ENCODE measurements at places on chromosomes 2 and 18. TPM values are rescaled to one million over a fixed set of nuclear protein-coding genes. Genes with fewer than 3 reads are reported as not detected.

DNA sequence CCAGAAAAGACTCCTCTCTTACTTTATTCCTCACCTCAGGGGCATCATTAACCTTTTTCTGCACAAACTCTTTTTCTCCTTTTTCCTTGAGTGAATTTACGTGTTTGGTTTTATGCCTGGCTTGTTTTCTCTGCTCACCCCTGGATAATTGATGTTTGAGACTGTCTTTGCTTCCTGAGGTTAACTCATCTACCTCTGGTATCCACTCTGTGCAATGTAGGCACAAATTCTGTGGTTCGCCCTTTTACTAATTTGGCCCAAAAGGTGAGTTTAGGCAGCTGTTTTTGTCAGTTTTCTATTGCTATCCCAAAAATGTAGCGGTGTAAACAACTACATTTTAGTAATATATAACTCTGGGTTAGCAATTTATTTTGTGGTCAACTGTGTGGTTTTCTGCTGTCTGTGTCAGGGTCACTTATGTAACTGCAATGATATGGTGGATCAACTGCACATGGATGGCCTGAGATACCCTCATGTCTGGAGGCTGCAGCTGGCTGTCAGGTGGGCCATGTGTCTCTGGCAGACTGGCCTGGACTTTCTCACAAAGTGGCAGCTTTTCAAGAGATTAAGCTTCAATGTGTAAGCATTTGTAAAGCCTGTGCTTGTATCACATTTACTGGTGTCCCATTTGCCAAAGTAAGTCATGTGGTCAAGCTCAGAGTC, 329.7 kb downstream of the FSIP2 start:
- H3K4me1 ChIP-seq = no peaks in the 10 kb centered on the region
- no peaks in the 10 kb centered on the region for H3K27me3 ChIP-seq
- no peaks in the 10 kb centered on the region for H3K36me3 ChIP-seq
- H3K27ac ChIP-seq = no peak overlapping the region

HOXD8 gene
- not detected for total RNA-seq

DNA sequence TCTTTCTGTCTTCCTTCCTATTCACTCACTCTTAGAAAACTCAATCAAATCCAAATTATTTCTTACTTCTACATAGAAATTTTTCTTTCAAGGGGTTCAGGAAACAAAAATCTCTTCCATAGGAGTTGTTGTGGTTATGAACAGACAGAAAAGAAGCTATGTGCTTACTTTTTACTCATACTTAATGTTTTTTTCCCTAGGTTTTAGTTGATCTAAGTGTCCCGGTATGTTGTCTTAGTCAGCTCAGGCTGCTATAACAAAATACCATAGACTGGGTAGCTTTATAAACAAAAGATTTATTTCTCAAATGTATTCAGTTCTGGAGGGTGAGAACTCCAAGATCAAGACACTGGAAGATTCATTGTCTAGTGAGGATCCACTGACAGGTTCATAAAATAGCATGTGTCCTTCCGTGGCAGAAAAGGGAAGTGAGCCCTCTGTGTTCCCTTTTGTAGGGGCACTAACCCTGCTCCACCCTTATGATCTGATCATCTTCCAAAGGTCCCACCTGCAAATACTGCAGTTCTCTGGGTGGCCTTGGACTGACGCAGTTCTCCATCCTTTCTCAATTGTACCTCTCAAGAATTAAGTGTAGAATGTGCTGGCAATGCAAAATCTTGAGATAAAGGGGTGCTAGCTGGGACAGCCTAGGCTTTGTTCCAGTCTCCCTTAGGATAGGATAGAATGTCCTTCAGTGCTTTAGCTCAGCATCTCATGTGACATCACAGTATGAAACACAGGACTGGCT, 14.4 kb upstream of the VRK2 start:
- H3K27me3 ChIP-seq = no peaks in the 10 kb centered on the region
- no peak overlapping the region for H3K4me3 ChIP-seq
- no peaks in the 10 kb centered on the region for H3K4me1 ChIP-seq
- no peak for DNase-seq

- H3K27ac ChIP-seq = no peak overlapping the region
- no peak for DNase-seq
- H3K36me3 ChIP-seq = no peaks in the 10 kb centered on the region
These were observed 1108.3 kb upstream of the KLHL29 start for GRCh38 chr2:22276696-22277095.

DNA sequence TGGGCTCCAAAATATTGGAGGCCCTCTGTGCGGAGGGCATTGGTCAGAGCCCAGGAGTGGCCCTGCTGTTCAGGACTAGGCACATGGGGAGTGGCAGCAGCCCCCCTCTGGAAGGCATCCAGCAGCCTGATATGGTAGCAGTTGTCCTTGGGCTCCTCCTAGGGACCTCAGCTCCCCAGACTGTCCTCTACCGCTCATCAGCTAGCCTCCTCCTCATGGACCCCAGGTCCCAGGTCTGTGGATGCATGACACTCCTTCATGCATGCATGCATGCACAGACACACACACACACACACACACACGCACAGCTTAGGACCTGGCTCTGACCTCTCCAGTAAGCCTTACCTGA, 15.4 kb upstream of the ATP6V1B1 start:
- no peaks in the 10 kb centered on the region for H3K4me1 ChIP-seq
- no peaks in the 10 kb centered on the region for H3K36me3 ChIP-seq
- DNase-seq = no peak

DNA sequence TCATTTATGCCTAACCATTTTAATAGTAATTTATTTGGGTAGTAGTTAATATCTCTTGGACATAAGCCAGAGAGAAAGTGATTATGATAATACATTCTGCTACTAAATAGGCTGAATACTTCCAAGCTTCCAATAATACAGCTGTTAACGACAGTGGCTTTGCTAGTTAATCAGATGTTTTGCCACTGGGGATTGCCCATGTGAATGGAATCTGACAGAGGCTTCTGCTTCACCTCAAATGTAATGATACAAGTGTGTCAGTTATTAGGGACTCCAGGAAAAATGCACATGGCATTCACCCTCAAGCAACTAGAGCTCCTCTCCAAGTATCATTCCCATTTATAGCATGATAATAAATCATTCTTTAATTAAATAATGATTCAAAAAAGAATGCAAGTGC, 185.0 kb upstream of the TMEFF2 start:
- no peak overlapping the region for H3K27ac ChIP-seq
- no peak overlapping the region for H3K4me3 ChIP-seq
- no peaks in the 10 kb centered on the region for H3K36me3 ChIP-seq
- no peaks in the 10 kb centered on the region for H3K27me3 ChIP-seq
- no peaks in the 10 kb centered on the region for H3K4me1 ChIP-seq

DNA sequence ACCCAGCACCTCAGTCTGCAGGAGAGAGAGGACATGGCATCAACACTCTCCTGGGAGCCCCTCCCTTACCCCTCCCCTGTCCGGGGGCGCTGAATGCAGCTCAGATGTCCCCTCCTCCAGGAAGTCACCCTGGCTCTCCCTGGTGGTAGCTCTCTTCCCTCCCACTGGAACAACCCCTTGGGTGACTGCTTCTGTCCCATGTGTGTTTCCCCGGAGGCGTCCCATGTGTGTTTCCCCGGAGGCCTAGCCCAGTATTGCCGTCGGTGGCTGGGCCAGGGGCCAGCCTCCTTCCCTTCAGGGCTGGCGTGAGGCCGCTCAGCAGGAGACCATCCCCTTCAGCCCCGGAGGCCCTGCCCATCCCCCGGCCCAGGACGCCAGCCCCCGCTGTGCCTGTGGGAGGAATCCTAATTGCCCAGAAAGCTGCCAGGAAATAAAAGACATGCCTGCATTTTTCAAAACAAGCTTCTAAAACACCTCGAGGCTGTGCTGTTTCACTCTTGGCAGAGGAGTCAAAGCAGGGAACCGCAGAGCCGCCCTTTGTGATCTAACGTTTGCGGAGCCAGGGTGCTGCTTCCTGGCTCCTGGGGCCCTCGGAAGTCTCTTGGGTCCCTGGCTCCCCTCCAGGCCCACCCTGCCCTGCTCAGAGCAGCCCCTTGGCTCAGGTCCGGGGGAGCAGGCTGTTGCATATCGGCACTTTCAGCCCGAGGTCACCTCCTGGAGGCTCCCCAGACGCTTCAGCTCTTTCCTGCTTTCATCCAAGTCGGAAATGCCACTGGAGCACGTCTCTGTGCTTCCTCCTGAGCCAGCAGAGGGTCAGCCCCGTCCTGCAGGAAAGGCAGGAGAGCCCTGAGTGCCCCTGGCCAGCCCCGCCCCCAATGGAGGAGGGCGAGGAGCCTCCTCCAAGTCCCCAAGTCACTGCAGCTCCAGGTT, 11.4 kb downstream of the SNED1 start:
- H3K4me1 ChIP-seq = peaks cover 47% of the 10 kb centered on the region
- H3K36me3 ChIP-seq = no peaks in the 10 kb centered on the region
- peak overlapping the region; percentile 49 for H3K4me3 ChIP-seq
- peak overlapping the region; percentile 59 for H3K27ac ChIP-seq

DNA sequence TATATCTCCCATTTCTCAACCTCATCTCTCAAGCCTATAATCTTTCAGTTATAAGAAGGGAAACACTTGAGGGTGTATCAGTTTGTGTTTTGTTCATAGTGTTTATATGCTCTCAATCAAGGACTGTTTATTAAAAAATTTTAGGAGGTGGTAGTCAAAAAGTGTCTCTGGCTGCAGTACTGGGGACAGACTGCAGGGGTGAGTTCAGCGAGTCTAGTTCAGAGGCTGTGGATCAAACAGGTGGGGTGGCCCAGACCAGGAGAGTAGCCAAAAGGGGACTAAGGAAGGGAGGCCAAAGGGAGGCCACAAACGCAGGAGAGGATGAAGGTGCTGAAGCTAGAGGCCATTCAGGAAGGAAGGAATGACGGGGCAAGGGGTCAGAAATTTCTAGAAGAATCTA, 136.3 kb downstream of the MSH2 start:
- H3K27ac ChIP-seq = no peak overlapping the region
- DNase-seq = no peak
- H3K4me3 ChIP-seq = no peak overlapping the region
- H3K4me1 ChIP-seq = peaks cover under 1% of the 10 kb centered on the region

DNA sequence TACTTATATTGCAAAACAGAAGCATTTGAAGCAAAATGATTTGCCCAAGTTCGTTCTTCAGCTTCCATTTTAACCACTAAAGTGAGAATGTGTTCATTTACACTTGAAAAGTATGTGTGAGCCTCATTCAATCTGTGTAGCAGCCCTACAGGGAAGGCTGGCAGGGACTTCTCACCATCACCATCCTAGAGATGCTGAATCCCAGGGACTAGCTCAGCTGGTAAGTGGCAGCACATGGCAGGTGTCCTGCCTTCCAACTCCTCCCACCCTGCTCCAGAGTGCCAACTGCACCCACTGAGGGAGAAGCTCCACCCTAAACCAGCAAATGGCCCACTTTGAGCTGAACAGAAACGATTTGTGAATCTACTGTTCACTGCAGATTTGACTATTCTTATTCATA, 91.5 kb downstream of the EN1 start:
- DNase-seq = no peak
- H3K27ac ChIP-seq = no peak overlapping the region
- no peaks in the 10 kb centered on the region for H3K36me3 ChIP-seq
- no peak overlapping the region for H3K4me3 ChIP-seq
- no peaks in the 10 kb centered on the region for H3K27me3 ChIP-seq

Measured in esophagus squamous epithelium (tissue), 5 donors.